Umbilical cord (tissue), 2 donors: ENCODE measurements at places on chromosomes 4 and X. TPM values are rescaled to one million over a fixed set of nuclear protein-coding genes. Genes with fewer than 3 reads are reported as not detected.

DNA sequence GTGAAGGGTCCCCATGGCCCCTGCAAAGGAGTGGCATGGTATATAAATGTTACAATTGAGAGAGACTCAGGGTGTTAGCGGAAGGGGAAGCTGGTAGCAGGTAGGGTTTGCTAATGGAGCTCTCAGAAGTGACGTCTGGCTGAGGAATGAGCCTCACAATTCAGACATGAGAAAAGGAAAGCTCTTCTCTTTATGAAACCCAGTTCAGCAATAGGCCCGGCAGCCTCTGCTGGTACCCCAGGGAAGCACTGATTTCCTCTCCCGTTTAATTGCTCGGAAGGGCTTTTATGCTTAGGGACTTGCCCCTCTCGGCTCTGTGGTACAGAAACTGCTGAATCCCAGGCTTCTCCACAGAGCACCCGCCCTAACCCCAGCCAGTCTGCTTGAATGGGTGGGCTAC lies 19.4 kb upstream of the AFAP1 start:
- no peak for DNase-seq

FAM9C gene
- 3.9 TPM for total RNA-seq

VCX3B gene
- total RNA-seq: not detected

COL4A5 gene
- total RNA-seq: 144 TPM

GRCh38 chr4:4726051-4726450 lies 133.4 kb upstream of the MSX1 start:
- DNase-seq: no peak

DNA sequence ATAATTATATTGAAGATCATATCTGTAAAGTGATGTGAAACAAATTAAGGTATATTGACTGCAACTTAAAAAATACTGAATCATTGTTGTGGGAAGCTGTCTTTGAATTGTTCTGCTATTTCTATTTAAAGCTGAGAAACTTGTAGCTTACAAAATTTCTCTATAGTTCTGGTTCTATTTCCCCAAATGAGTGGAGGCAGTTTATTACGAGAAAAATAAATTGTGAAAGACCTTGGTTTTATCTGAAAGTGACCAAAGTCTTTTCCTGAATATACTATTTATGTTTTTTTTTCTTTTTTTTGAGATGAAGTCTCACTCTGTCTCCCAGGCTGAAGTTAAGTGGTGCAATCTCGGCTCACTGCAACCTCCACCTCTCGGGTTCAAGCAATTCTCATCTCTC lies 165.4 kb downstream of the SH3BGRL start:
- DNase-seq: no peak

GRCh38 chr4:46927201-46927600 lies 18.2 kb upstream of the COX7B2 start:
- no peak for DNase-seq

ADH6 gene
- total RNA-seq: 16.4 TPM

AP1S2 gene
- 39.7 TPM for total RNA-seq

DNA sequence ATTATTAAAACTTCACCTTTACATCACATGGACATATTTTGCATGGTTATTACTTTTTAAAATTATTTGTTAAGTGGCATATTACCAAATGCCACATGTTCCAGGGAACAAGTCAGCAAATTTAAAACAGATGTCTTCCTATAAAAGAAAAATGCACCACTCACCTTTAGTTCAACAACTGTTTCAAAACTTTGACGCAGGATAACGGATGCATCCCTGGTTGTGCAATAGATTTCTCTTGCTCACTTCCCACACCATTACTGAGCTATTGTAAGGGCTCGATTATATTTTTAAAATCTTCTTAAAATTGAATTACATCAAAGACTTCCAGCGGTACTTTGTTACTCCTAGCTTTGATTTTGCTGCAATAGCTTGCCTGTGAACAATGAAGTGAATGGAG lies 93.0 kb upstream of the ARHGAP24 start:
- DNase-seq: no peak

CYLC1 gene
- 8.9 TPM for total RNA-seq

DNA sequence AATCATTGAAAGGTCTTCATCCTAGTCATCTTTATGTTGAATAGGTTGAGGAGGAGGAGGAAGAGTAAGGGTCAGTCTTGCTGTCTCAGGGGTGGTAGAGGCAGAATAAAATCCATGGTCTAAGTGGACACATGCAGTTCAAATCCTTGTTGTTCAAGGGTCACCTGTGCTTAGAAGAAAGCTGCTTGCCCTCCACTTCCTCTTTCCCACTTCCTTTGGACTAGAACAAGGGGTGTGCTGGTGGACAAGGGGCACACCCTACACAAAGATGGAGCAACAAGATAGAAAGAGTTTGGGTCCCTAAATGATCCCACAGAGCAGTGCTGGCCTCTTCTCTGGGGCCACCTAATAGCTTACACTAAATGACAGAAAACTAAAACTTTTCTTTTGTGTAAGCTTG lies 47.9 kb downstream of the HSD17B13 start:
- DNase-seq: no peak

OTUD6A gene
- not detected for total RNA-seq
